ENCODE measurements at places on chromosomes 12 and 14.

DNA sequence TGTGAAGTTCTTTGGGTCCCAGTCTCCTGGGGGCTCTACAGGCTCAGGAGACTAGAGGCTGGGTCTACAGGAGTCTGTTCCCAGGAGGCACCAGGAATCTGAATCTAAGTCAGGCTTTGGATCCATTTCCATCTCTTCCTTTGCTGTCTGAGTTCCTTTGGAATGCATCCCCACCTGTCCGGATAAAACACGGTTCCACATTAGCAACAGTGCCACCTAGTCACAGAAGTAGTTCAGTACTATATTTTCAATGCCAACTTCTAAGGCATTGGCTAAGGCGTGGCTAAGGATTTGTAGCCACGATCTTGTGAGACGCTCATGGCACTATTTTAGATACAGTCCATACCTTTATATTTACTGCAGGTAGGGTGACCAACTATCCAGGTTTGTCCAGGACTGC is 15.1 kb downstream of the ZC2HC1C start:
- DNase-seq: no peak

DNA sequence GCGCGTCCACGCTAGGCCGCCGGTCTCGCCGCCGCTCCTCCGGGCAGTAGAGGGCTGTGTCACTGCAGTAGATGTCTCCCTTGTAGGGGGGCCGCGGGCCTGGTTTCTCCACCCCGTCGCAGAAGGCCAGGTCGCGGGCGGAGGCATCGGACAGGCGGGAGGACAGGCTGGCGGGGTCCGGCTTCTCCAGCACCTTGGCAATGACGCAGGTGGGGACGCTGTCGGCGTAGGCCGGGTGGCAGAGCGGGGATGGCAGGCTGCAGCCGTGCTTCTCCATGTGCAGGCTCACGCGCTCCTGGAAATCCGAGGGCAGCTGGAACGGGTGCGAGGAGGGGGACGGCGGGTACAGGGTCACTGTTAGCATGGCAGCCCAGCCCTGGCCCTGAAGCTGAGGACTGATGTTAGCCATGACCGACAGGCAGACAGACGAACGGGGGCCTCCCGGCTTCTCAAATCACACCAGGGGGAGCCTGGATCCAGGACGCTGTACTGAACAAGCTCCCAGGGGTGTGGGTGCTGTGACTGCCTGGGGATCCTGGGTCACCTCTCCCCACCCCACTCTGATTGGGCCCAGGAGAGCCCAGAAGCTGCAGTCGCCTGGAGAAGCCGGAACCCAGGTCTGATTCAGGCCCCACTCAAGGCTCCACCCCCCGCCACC is 48.1 kb downstream of the BEGAIN start:
- no peak for DNase-seq

DNA sequence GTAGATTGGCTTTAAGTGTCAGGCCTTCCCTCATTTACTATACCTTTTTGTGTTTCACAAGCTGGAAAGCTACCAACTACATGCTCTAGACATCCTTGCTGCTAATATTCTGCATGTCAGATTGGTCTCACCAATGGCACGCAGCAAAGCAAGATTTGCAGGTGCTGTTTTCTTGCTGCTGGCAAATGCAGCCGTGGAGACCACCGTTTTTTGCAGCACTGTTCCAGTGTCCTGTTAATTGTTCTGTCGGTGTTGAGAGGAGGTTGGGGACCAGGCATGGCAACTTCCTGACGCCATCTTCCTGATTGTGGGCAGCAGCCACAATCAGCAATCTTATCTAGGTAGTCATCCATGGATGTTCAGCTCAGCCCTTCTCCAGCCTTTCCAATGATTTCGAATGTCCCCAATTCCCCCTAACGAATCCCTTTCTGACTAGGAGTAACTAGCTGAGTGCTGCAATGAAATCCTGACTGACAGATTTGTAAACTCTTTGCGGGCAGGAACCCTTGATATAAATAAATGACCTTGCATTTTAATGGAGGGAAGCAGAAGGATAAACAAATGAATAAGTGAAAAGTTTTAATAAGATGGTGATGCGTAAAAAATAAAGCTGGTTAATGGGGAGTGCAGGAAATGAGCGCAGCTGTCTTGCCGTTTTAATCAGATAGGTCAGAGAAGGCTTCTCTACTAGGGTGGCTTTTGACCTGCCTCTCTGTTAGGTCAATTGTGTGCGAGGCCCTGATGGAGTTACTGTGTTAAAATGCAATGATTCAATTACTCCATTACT is 574 bp upstream of the CRADD start:
- no peak for DNase-seq

DNA sequence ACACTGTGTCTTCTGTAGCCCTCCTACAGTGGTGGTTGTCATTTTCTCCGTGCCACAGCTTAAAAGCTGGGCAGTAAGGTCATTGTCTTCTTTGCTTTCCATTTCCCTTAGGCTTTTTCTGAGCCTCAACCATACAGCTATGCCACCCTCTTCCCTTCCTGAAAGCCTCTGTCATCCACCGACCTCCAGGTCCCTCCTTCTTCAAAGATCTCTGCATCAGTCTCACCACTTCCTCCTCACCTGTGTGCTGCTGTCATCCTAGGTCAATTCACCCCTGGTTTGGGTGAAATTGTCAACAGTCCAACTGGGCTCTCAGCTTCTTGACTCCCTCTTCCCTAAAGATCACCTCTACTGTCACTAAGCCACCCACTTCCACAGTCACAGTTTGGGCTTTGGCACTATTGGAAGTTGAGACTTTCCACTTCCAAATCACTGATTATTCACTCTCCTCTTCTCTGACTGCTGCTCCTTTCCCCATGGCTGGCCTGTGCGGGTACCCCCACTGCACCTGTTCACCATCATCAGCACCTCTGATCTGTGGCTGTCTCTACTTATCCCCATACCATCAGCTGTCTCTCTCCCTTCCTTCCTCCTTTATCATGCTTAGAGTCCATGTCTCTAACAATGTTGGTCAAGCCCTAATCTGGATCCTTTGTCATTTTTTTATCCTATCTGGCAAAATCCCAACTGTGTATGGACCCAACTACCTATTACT is 15.5 kb upstream of the TSPAN9 start:
- no peak for DNase-seq

DNA sequence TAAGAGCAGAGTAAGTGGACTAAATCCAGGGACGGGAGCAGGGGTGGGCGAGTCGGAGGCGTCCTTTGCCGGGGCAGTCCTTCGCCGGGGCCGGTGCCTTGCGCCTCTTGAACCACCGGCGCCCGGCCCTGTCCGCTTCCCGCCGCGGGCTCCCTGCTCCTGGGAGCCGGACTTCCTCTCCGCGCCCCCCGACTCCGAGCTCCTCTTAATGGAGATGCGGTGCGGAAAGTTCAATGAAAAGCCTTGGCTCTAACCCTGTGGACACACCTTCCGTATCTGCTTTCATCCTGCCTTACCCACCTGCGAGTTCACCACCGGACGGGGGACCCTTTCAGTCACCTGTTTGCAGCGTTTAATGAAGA is 412 bp downstream of the FGFR1OP2 start:
- DNase-seq: no peak

- peak; percentile 80 for DNase-seq
Measured at GRCh38 chr12:6416596-6416995, 28.2 kb upstream of the CD27 start.

DNA sequence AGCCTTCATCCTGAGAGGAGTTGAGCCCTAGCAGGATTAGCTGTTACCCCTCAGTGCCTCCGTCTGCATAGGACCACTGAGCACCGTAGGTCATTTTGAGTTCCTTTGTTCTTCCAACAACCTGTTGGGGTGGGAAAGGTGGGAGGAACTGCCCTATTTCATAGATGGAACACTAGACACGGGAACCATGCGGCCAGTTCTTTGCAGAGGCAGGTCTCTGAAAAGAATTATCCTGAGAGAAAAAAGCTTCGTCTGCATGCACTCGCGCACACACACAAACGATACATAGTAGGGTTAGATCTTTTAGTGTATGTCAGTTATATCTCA is 28.5 kb downstream of the TRAFD1 start:
- DNase-seq: no peak

- DNase-seq: no peak
Measured at GRCh38 chr12:53482626-53483168, 16.6 kb downstream of the MAP3K12 start.

GRCh38 chr14:102732924-102733323 is 44.3 kb upstream of the TRAF3 start:
- no peak for DNase-seq

DNA sequence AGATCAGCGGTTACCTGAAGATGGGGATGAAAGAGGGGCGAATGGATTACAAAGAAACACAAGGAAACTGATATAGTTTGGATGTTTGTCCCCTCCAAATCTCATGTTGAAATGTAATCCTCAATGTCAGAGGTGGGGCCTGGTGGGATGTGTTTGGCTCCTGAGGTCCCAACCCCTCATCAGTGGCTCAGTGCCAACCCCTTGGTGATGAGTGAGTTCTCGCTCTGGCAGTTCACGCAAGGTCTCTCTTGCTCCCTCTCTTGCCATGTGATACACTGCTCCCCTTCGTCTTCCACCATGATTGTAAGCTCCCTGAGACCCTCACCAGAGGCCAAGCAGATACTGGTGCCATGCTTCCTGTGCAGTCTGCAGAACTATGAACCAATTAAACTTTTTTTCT is 28.0 kb downstream of the ITGA7 start:
- DNase-seq: no peak

DNA sequence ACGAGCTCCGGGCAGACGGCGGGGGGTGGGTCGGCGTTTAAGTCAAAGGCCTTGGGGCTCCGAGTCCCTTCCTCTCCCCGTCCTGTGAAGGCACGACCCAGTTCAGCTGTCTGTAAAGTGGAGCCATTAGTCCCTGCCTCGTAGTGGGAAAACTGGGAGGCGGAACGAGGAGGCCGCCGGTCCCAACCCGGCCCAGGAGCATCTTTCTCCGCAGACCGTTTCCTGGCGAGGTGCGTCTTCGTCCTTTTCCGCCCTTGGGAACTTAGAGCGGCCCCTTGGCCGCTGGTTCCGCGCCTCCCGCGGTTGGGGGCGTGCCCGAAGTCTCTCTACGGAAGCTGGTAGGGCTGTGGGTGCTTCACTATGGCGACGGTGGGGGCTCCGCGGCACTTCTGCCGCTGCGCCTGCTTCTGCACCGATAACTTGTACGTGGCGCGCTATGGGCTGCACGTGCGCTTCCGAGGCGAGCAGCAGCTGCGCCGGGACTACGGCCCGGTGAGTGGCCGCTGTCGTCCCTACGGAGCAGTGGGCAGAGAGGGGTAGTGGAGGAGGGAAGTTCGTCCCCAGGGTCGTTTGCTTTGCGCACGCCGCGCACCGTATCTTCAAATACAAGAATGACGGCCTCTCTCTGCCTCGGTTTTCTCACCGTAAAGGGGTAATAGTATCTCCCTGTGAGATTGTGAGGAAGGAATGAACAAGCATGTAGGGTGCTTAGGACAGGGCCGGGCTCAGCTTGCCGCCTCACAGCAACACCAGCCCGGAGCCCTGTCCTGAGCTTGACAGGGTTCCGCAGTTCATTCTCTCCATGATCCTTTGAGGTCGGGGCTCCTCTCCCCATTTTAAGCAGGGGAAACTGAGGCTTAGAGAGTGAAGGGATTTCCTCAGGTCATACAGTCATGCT is at the start of gene OGFOD2:
OGFOD2 (plus strand) TSS at position 353 of the 898 bp plus-strand sequence; CDS start at position 361, 8 bp downstream.
- peak; percentile 87 for DNase-seq

DNA sequence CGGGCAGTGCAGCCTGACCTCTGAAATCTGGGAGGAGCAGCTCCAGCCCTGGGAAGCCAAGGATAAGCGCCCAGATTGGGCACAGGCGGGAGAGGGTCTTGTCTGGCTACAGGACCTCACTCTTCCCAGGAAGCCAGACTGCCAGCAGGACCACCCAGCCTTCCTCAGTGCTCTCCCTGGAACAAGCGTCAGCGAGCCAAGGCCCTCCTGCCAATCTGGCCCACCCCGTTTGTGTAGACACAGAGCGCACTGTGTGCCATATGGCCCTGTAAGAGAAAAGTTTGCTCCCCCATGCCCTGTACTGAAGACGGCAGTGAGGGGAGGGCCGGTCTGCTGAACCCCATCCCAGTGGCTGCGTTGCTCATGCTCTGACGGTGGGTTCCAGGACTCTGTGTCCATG is 1.2 kb upstream of the C14orf180 start:
- no peak for DNase-seq

DNA sequence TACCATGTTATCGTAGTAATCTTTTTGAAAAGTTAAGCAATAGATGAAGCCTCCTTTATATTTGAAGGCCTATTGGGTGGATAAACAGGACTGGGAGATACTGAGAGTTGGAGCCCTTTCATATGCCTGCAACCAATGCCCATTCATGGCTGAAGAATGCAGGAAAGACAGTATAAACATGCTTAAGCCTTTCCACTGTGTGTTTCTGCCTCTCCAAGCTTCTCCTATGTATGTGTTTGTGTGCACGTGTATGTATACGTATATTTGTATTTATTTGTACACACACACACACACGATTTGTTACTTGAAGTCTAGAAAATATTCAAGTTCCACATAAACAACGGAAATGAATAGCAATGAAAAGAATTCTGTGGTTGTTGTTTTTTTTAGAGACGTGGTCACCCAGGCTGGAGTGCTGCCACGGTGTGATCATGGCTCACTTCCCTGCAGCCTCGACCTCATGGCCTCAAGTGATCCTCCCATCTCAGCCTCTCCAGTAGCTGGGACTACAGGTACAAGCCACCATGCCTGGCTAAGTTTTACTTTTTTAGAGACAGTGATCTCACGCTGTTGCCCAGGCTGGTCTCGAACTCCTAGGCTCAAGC is 1453.5 kb downstream of the AACS start:
- DNase-seq: peak; percentile 64

Measured in amniotic epithelial cell (primary cell).